Pancreas (tissue), 10 donors: ENCODE measurements at places on chromosomes 6 and 20. TPM values are rescaled to one million over a fixed set of nuclear protein-coding genes. Genes with fewer than 3 reads are reported as not detected.

HMGA1 gene
- polyA plus RNA-seq: 17.0 TPM

MEI4 gene
- polyA plus RNA-seq: 0.94 TPM

SYNJ2 gene
- 7.9 TPM for polyA plus RNA-seq

EPM2A gene
- polyA plus RNA-seq: 4.8 TPM

SYCP2 gene
- 4.0 TPM for polyA plus RNA-seq

SLC22A23 gene
- polyA plus RNA-seq: 4.9 TPM

PGK2 gene
- not detected for polyA plus RNA-seq

CCN6 gene
- not detected for polyA plus RNA-seq

GRCh38 chr6:63804381-63804956 is 168.9 kb downstream of the PHF3 start:
- no peak overlapping the region for H3K4me3 ChIP-seq
- DNase-seq: no peak
- no peaks in the 10 kb centered on the region for H3K36me3 ChIP-seq
- H3K27me3 ChIP-seq: no peaks in the 10 kb centered on the region
- peaks cover 17% of the 10 kb centered on the region for H3K4me1 ChIP-seq

DNA sequence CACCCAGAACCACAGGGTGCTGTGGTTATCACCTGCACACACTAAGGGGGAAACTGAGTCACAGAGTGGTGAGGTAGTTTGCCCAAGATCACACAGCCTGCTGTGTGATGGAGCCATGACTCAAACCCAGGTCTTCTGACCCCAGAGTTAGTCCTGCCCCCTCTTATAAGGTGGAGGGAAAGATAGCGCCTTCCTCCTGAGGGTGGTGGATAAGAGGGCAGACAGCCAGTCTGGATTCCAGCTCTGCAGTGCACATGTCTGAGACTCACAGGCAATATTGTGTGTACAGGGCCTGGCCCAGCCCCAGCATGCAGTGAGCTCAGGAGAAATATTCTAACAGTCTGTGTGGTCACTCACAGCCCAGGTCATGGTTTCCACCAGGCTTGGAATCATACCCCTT is 393.7 kb downstream of the CDH4 start:
- no peaks in the 10 kb centered on the region for H3K36me3 ChIP-seq
- no peak for DNase-seq
- no peak overlapping the region for H3K27ac ChIP-seq
- no peak overlapping the region for H3K4me3 ChIP-seq

- no peaks in the 10 kb centered on the region for H3K4me1 ChIP-seq
- H3K27me3 ChIP-seq: no peaks in the 10 kb centered on the region
- H3K36me3 ChIP-seq: no peaks in the 10 kb centered on the region
- no peak overlapping the region for H3K4me3 ChIP-seq
- no peak for DNase-seq
- H3K27ac ChIP-seq: no peak overlapping the region
Observed at GRCh38 chr6:147434516-147434915, 74.0 kb upstream of the SAMD5 start.

DNA sequence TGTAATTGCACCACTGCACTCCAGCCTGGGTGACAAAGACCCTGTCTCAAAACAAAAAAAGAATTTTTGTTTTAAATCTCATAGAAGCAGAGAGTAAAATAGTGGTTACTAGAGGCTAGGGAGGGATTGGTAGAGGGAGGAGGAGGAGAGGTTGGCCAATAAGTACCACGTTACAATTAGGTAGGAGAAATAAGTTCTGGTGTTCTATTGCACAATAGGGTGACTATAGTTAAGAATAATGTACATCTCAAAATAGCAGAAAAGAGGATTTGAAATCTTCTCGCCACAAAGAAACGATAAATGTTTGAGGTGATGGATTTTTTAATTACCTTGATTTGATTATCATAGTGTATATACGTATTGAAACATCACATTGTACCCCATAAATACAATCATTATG is 27.1 kb upstream of the TOP1 start:
- H3K27me3 ChIP-seq: no peaks in the 10 kb centered on the region
- H3K27ac ChIP-seq: no peak overlapping the region
- H3K4me1 ChIP-seq: peaks cover 34% of the 10 kb centered on the region
- H3K4me3 ChIP-seq: no peak overlapping the region

- no peaks in the 10 kb centered on the region for H3K4me1 ChIP-seq
- no peak overlapping the region for H3K4me3 ChIP-seq
- DNase-seq: no peak
- no peak overlapping the region for H3K27ac ChIP-seq
- no peaks in the 10 kb centered on the region for H3K36me3 ChIP-seq
- H3K27me3 ChIP-seq: no peaks in the 10 kb centered on the region
Observed at GRCh38 chr6:104633125-104633524, 226.6 kb downstream of the HACE1 start.

DNA sequence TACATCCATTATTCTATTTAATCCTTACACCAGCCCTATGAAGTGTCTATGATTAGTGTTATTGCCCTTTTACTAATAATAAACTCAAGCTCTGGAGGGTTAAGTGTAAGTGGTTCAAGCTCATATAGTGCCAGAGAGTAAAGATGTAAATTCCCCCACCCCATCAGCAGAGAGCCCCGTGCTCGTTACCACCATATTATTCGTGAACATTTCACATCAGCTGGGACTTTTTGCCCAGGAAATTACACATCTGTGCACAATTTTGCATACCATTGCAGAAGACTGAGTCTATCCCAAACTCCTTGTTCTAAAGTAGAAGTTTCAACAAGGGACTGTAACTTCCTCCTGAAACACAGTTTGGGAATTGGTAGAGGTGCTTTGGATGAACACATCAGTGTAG is 220.1 kb downstream of the BCAS1 start:
- H3K27me3 ChIP-seq: no peaks in the 10 kb centered on the region
- H3K27ac ChIP-seq: no peak overlapping the region
- DNase-seq: no peak
- no peaks in the 10 kb centered on the region for H3K4me1 ChIP-seq

- no peaks in the 10 kb centered on the region for H3K36me3 ChIP-seq
- no peak overlapping the region for H3K27ac ChIP-seq
- no peak for DNase-seq
- H3K4me3 ChIP-seq: no peak overlapping the region
- no peaks in the 10 kb centered on the region for H3K27me3 ChIP-seq
- peaks cover 25% of the 10 kb centered on the region for H3K4me1 ChIP-seq
Observed at GRCh38 chr6:113651920-113652319, 205.2 kb upstream of the MARCKS start.

GRCh38 chr6:157569543-157569942 is 188.6 kb downstream of the ZDHHC14 start:
- no peaks in the 10 kb centered on the region for H3K4me1 ChIP-seq
- H3K4me3 ChIP-seq: no peak overlapping the region
- H3K27ac ChIP-seq: no peak overlapping the region
- H3K27me3 ChIP-seq: no peaks in the 10 kb centered on the region
- no peaks in the 10 kb centered on the region for H3K36me3 ChIP-seq

- no peak overlapping the region for H3K4me3 ChIP-seq
- DNase-seq: no peak
- H3K27me3 ChIP-seq: peaks cover 11% of the 10 kb centered on the region
- H3K4me1 ChIP-seq: peaks cover 3% of the 10 kb centered on the region
Observed at GRCh38 chr20:49478754-49479689, 3.4 kb downstream of the KCNB1 start.

- no peak overlapping the region for H3K27ac ChIP-seq
- no peaks in the 10 kb centered on the region for H3K27me3 ChIP-seq
- no peak for DNase-seq
- H3K4me3 ChIP-seq: peak overlapping the region; percentile 62
Observed at GRCh38 chr6:35686873-35687555, 1.7 kb downstream of the FKBP5 start.

- H3K4me3 ChIP-seq: peak overlapping the region; percentile 3
- no peak overlapping the region for H3K27ac ChIP-seq
- DNase-seq: no peak
- peaks cover 10% of the 10 kb centered on the region for H3K4me1 ChIP-seq
- H3K36me3 ChIP-seq: no peaks in the 10 kb centered on the region
Observed at GRCh38 chr20:51382111-51382985, 160.2 kb downstream of the NFATC2 start.

GRCh38 chr6:47832386-47833100 is 50.7 kb downstream of the OPN5 start:
- no peaks in the 10 kb centered on the region for H3K36me3 ChIP-seq
- H3K27ac ChIP-seq: no peak overlapping the region
- no peak overlapping the region for H3K4me3 ChIP-seq
- H3K4me1 ChIP-seq: no peaks in the 10 kb centered on the region

- H3K4me3 ChIP-seq: no peak overlapping the region
- no peaks in the 10 kb centered on the region for H3K27me3 ChIP-seq
- no peak overlapping the region for H3K27ac ChIP-seq
- no peak for DNase-seq
- no peaks in the 10 kb centered on the region for H3K4me1 ChIP-seq
Observed at GRCh38 chr20:56417911-56418310, 5.9 kb downstream of the CASS4 start.

DNA sequence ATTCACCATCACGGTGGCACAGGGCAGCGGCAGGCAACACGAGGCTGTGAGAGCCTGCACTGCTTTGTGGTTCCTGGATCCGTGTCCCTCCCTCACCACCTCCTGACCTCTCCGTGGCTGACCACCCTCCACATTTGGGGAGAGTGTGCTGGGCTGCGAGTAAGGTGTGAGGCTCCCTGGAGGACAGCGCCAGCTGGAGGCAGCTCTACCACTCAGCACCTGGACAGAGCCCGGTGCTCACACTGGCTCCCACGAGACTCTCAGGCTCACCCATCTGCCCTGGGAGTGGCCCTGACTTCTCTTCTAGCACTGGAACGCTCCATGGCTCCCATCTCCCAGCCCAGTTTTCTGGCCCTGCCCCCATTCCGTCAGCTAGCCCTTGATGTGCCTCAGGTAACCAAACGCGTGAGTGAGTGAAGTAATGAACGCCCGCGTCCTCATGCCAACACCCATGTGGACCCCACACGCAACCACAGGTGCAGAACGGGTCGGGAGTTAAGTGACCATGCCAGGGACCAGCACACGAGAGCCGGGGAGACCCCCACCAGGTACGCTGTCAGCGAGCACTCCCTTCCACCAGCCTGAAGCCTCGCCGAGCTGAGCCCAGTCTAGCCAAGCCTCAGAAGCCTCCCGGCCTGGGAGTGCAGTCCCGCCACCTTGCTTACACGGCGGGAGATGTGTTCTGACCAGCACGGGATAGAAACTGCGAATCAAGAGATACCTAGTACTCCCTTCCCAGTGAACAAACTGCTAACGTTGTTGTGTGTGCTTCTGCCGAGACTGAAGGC is 137.2 kb downstream of the WDR27 start:
- H3K27me3 ChIP-seq: no peaks in the 10 kb centered on the region
- H3K27ac ChIP-seq: no peak overlapping the region
- no peak for DNase-seq
- no peaks in the 10 kb centered on the region for H3K36me3 ChIP-seq

- H3K4me3 ChIP-seq: no peak overlapping the region
- DNase-seq: no peak
- no peaks in the 10 kb centered on the region for H3K4me1 ChIP-seq
Observed at GRCh38 chr6:119112812-119113530, 34.5 kb upstream of the FAM184A start.

DNA sequence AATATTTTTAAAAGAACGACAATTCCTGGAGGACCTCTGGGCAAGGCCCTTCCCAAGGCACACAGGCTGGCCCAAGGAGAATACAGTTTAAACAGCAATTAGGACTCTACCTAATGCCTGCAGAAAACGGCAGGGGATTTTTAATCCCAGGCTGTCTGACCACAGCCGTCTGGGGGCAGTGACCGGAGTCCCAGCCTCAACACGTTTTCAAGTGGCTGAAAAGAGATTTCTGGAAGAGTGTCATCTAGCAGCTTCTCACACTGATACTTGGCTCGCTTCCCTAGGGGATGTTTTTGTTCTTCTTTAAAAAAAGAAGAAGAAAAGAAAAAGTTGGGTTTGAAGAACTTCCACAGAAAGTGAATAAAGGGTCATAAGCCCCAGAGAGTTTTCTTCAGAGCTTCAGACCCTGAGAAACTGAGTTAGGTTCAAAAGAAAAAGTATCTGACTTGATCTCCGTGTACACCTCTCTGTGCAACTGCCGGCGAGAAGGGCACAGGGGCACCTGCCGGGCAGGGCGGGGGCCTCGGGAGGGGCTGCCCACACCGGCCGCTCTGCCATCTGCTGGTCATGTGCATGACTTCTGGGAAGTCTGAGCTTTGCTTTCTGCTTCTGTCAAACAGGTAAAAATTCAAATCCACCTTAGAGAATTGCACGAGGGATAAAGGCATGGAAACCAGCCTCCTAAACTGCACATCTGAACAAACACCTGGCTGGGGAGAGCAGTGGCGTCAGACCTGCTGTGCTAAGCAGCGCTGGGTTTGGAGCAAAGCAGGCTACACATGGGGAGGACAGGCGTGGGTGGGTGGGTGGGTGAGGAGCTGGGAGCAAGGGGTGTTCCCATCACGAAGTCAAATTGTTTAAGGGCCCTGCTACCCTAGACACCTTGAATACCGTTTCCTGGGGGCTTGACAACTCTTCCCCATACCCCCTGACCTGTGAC is 33.0 kb downstream of the RRBP1 start:
- no peak overlapping the region for H3K27ac ChIP-seq
- DNase-seq: peak; percentile 61
- peaks cover 4% of the 10 kb centered on the region for H3K36me3 ChIP-seq
- H3K27me3 ChIP-seq: no peaks in the 10 kb centered on the region

DNA sequence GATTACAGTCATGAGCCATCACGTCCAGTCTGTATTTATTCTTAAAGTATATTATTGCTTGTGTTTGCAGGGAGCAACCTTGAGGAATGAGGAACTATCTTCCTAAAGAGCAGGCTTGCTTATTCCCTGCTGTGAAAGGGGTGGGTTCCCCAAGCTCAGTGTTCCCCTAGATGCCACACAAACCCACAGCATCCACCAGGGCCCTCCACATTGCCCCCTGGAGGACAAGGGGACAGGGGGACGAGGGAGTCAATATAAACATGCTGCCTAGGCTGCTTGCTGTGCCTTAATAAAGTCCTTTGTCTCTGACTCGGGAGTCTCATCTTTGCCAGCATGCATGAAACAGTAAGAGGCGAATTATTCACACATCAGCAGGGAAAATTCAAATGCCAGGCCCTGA is 8.0 kb upstream of the IDH3B start:
- H3K36me3 ChIP-seq: no peaks in the 10 kb centered on the region
- H3K4me3 ChIP-seq: no peak overlapping the region
- DNase-seq: no peak
- no peak overlapping the region for H3K27ac ChIP-seq
- no peaks in the 10 kb centered on the region for H3K4me1 ChIP-seq
- no peaks in the 10 kb centered on the region for H3K27me3 ChIP-seq

GRCh38 chr6:146489468-146490151 is 54.0 kb upstream of the RAB32 start:
- no peaks in the 10 kb centered on the region for H3K27me3 ChIP-seq
- H3K4me3 ChIP-seq: no peak overlapping the region
- no peak for DNase-seq
- no peaks in the 10 kb centered on the region for H3K36me3 ChIP-seq
- no peak overlapping the region for H3K27ac ChIP-seq

DNA sequence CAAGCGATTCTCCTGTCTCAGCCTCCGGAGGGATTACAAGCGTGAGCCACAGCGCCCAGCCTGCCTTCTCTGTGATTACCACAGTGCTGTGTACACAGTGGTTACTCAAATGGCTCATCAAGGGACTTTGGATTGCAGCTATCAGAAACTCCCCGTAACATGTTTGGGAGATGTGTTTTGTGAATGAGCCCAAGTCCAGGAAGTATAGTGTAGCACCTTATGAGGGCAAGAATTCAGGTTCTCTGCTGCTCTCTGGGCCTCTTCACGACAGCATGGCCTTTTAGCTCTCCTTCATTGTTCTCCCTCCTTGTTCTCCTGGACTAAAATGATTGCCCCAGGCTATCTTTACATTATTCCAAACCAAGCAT is 34.1 kb upstream of the RPL7L1 start:
- H3K36me3 ChIP-seq: no peaks in the 10 kb centered on the region
- no peak overlapping the region for H3K27ac ChIP-seq

GRCh38 chr6:92011681-92012245 is 1407.6 kb downstream of the EPHA7 start:
- no peaks in the 10 kb centered on the region for H3K4me1 ChIP-seq
- DNase-seq: peak; percentile 11
- no peak overlapping the region for H3K4me3 ChIP-seq
- no peaks in the 10 kb centered on the region for H3K36me3 ChIP-seq
